ENCODE measurements at places on chromosomes 4 and X. TPM values are rescaled to one million over a fixed set of nuclear protein-coding genes. Genes with fewer than 3 reads are reported as not detected.
A peak's percentile ranks its signal among the peaks of the same experiment; 100 is the strongest.

The CCDC110 gene
- 0.19 TPM for total RNA-seq

The SOX3 gene
- total RNA-seq = not detected

The H2AZ1 gene
- 400 TPM for total RNA-seq

The PHEX gene
- total RNA-seq = 0.55 TPM

The TMPRSS11F gene
- total RNA-seq = not detected

The SLIT2 gene
- not detected for total RNA-seq

The TRAM1L1 gene
- total RNA-seq = not detected

DNA sequence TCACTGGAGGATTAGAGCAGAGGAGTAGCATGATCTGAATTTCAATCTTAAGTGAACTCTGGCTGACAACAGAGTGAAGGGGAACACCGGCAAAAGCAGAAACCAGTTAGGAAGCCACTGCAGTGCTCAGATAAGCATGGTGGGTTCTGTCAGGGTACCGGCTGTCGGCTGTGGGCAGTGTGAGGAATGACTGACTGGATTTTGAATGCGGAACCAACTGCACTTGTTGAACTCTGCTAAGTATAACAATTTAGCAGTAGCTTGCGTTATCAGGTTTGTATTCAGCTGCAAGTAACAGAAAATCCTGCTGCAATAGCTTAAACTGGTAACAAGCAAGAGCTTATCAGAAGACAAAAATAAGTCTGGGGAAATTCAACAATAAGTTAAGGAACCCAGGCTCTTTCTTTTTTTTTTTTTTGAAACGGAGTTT, 5.2 kb downstream of the HTT start:
- H3K27me3 ChIP-seq = no peaks in the 10 kb centered on the region
- H3K4me1 ChIP-seq = peaks cover 38% of the 10 kb centered on the region
- DNase-seq = no peak
- no peak overlapping the region for H3K4me3 ChIP-seq
- H3K27ac ChIP-seq = no peak overlapping the region
- H3K36me3 ChIP-seq = peaks cover 21% of the 10 kb centered on the region

GRCh38 chr4:61860376-61860775, 660.2 kb downstream of the ADGRL3 start:
- H3K27me3 ChIP-seq = no peaks in the 10 kb centered on the region
- H3K4me3 ChIP-seq = no peak overlapping the region
- no peaks in the 10 kb centered on the region for H3K4me1 ChIP-seq
- no peak for DNase-seq
- no peak overlapping the region for H3K27ac ChIP-seq
- no peaks in the 10 kb centered on the region for H3K36me3 ChIP-seq

GRCh38 chr4:55103224-55103623, 22.2 kb downstream of the KDR start:
- no peak overlapping the region for H3K27ac ChIP-seq
- H3K4me3 ChIP-seq = no peak overlapping the region
- H3K27me3 ChIP-seq = no peaks in the 10 kb centered on the region
- no peaks in the 10 kb centered on the region for H3K4me1 ChIP-seq

DNA sequence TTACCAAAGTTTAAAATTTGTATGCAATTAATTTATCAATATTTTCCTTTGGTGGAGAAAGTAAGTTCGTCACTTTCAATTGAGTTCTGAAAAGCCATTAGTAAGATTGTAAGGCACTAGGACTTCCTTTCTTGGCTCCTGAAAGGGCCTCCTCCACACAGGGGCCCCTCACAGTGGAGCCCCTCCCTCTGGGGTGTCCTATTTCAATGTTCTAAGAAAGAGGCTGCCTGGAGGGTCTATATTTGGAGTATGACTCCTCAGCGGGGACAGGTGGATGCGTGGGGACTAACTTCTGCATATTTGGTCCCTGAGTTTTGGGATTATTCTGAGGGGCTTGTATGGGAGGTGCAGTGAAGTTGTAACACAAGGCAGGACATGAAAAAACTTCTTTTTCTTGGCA, 1.6 kb upstream of the ARMCX4 start:
- no peak for DNase-seq
- no peak overlapping the region for H3K27ac ChIP-seq
- no peaks in the 10 kb centered on the region for H3K36me3 ChIP-seq
- no peak overlapping the region for H3K4me3 ChIP-seq
- peaks cover 8% of the 10 kb centered on the region for H3K4me1 ChIP-seq
- H3K27me3 ChIP-seq = peaks cover 3% of the 10 kb centered on the region

DNA sequence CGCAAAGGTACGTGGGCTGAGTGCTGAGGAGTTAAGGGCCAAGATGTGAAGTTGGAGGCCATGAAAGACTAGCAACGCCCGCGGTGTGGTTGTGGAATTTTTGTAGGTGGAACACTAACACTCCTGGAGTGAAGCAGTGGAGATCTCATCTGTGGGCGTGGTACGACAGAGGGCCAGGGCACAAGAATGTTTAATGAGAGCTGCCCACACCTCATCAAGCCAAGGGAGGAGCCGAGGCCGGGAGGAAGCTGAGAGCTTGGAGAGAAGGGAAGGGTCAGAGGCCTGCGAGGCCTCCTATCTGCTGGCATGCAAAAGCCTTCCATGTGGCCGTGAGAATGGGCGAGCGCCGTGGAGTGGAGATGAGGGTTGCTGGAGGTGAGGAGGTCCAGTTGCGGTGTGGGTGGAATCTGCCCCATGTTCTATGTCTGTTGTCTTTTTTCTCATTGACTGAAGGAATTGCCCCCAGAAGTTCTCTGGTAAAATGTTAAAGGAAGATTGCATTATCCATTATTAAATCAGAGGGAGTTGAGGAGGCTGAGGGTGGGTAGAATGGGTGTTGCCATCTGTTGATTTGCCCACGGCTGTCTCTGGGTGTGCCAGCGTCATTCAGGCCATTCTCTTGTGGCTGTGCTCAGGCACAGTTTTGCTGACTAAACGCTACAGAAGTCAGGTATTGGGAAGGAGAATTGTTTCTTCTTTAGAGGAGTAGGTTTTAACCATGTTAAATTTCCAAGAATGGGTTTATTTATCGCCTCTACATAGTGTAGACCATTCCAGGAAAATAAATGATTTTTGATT, 19.8 kb downstream of the SNX25 start:
- no peaks in the 10 kb centered on the region for H3K27me3 ChIP-seq
- H3K36me3 ChIP-seq = no peaks in the 10 kb centered on the region
- H3K4me3 ChIP-seq = no peak overlapping the region
- H3K27ac ChIP-seq = no peak overlapping the region
- H3K4me1 ChIP-seq = no peaks in the 10 kb centered on the region

- no peak for DNase-seq
- no peak overlapping the region for H3K4me3 ChIP-seq
- no peak overlapping the region for H3K27ac ChIP-seq
- no peaks in the 10 kb centered on the region for H3K36me3 ChIP-seq
Observed at GRCh38 chr4:143287572-143287923, 49.1 kb upstream of the GAB1 start.

GRCh38 chrX:42093756-42094155, 170.4 kb upstream of the CASK start:
- H3K27me3 ChIP-seq = no peaks in the 10 kb centered on the region
- H3K4me1 ChIP-seq = peaks cover 7% of the 10 kb centered on the region
- H3K4me3 ChIP-seq = peak overlapping the region; percentile 16
- peaks cover 3% of the 10 kb centered on the region for H3K36me3 ChIP-seq

DNA sequence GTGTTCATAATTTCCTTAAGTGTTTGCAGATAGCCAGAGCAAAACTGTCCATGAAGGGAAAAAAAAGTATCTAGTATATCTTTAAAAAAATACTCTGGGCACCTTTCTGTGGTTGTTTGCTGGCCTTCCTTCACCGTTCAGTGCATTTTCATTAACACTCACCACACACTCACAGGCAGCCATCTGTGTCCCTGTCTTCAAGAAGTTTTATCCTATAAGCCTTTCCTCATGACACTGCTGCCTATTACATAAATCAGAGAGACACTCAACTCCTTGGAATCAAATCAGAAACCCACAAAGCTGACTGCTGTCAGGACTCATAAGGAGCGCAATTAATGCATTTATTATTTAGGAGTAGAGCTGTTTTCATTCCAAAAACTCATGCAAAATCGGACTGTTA, 1720.2 kb downstream of the PCDH7 start:
- no peaks in the 10 kb centered on the region for H3K27me3 ChIP-seq
- no peak overlapping the region for H3K4me3 ChIP-seq
- H3K27ac ChIP-seq = no peak overlapping the region
- no peaks in the 10 kb centered on the region for H3K36me3 ChIP-seq
- no peaks in the 10 kb centered on the region for H3K4me1 ChIP-seq

- H3K27me3 ChIP-seq = no peaks in the 10 kb centered on the region
- H3K4me1 ChIP-seq = no peaks in the 10 kb centered on the region
- no peak overlapping the region for H3K27ac ChIP-seq
- no peaks in the 10 kb centered on the region for H3K36me3 ChIP-seq
Observed at GRCh38 chr4:111802191-111802590, 343.1 kb upstream of the FAM241A start.

DNA sequence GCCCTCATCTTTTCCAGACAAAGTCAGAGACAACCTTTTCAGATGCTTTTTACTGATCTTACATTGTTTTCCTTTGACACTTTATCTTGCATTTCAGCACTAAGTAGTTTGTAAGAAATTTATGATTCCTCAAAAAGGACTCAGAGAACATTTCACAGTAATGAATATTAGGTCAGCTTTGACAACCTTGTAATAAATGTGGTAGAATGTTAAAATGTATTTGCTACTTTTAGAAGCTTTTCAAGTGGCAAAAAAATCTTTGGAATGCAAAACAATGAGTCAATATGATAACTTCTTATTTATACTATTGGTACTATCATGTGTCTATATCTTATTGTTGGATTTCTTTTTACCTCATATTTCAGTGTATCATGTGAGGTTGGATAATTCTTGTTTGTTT, 146.2 kb upstream of the FAT4 start:
- no peak overlapping the region for H3K27ac ChIP-seq
- DNase-seq = no peak
- H3K4me1 ChIP-seq = no peaks in the 10 kb centered on the region
- no peak overlapping the region for H3K4me3 ChIP-seq

- H3K4me3 ChIP-seq = no peak overlapping the region
- no peaks in the 10 kb centered on the region for H3K27me3 ChIP-seq
- H3K4me1 ChIP-seq = no peaks in the 10 kb centered on the region
- DNase-seq = no peak
- H3K27ac ChIP-seq = no peak overlapping the region
- no peaks in the 10 kb centered on the region for H3K36me3 ChIP-seq
Observed at GRCh38 chr4:5785806-5786680, 75.0 kb downstream of the EVC start.

DNA sequence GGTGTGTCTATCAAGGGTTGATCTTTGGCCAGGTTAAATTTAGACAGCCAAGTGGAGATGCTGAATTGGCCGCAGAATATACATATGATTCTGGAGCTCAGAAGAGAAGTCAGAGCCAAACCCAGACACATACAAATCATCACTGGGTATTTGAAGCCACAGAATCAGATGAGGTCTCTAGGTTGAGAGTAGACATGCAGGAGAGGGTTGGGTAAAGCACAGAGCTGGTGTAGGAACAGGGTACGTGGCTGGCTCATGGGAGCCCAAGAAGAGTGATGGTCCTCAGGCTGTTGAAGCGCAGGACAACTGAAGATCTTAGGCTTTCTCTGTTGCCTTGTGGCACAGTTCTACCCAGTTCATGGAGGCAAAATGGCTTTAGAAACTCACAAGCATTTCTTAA, 37.7 kb downstream of the ADAMTS3 start:
- H3K36me3 ChIP-seq = no peaks in the 10 kb centered on the region
- no peak overlapping the region for H3K4me3 ChIP-seq
- DNase-seq = no peak
- no peak overlapping the region for H3K27ac ChIP-seq
